HAP-1 (cell line): ENCODE measurements at places on chromosomes 5 and 9.

- DNase-seq = peak; percentile 75
Measured at GRCh38 chr5:76716456-76717157, 681 bp downstream of the F2R start.

- no peak for DNase-seq
Measured at GRCh38 chr5:128276537-128277216, 193.1 kb downstream of the SLC12A2 start.

GRCh38 chr5:64518793-64519192 lies 13.0 kb downstream of the RGS7BP start:
- no peak for DNase-seq

- DNase-seq = no peak
Measured at GRCh38 chr5:115306011-115306536, 9.6 kb upstream of the CCDC112 start.

DNA sequence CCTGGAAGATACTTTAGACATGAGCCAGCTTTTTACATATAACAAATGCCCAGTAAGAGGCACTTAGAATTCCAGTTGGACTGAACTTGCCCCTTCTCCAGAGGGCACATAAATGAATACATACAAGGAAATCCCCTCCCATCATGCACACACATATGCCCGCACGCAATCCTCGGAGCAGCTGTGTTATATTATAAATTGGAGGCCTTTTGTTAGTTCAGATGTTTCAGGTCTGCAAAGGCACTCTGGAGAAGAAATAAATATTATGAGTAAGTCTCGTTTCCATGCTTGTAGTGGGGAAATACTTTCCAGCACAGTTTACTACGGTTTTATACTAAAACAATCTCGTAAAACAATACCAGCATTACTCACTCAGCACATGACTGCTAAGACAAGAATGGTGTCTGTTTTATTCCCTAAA lies 17.6 kb upstream of the MUSK start:
- DNase-seq = no peak

- DNase-seq = no peak
Measured at GRCh38 chr5:33761139-33761538, 130.7 kb downstream of the ADAMTS12 start.

- no peak for DNase-seq
Measured at GRCh38 chr5:178483620-178484019, 106.6 kb downstream of the COL23A1 start.

GRCh38 chr5:14347522-14347921 lies 204.4 kb downstream of the TRIO start:
- DNase-seq = no peak
